H1 (cell line): ENCODE measurements at places on chromosomes 3 and 15. TPM values are rescaled to one million over a fixed set of nuclear protein-coding genes. Genes with fewer than 3 reads are reported as not detected.

DNA sequence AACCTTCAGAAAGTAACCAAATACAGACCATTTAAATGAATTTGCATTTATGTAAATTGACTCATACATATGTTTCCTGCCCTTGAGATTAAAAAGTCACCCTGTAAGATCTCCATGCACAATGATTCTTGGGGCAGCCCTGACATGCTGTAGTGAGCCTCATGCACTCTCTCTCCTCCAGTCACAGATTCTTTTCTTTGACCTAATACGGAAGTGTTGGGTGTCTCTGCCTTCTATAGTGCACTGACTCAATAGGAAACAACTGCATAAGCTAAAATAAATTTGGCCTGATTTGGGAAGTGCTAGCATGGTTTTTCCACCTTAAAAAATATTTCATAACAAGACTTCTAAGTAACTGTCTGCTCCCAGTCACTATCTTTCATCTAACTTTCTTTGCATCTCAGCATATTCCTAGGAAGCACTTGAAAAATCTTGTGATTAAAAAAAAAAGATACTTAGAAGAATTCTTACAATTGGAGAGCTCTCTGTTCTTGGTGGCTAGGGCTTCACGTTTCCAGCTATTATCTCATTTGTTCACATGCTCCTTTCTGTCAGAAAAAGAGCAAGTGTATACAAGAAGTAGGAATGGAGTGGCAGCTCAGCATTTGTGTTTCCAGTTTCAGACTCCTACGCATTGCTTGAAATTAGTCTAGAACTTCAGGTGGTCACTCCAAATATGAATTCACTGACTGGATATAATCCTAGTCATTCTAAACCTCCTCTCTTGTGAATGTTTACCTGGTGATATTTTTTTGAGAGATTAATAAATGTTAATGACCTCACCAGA, 207.9 kb upstream of the COL8A1 start:
- H3K27me3 ChIP-seq, result no peaks in the 10 kb centered on the region
- no peaks in the 10 kb centered on the region for H3K4me1 ChIP-seq
- H3K4me3 ChIP-seq, result no peak overlapping the region
- no peaks in the 10 kb centered on the region for H3K36me3 ChIP-seq
- DNase-seq, result no peak
- no peak overlapping the region for H3K27ac ChIP-seq

GRCh38 chr15:65048241-65048640, 3.1 kb downstream of the SLC51B start:
- H3K4me1 ChIP-seq, result no peaks in the 10 kb centered on the region
- no peak overlapping the region for H3K27ac ChIP-seq
- no peak for DNase-seq
- H3K36me3 ChIP-seq, result no peaks in the 10 kb centered on the region

DNA sequence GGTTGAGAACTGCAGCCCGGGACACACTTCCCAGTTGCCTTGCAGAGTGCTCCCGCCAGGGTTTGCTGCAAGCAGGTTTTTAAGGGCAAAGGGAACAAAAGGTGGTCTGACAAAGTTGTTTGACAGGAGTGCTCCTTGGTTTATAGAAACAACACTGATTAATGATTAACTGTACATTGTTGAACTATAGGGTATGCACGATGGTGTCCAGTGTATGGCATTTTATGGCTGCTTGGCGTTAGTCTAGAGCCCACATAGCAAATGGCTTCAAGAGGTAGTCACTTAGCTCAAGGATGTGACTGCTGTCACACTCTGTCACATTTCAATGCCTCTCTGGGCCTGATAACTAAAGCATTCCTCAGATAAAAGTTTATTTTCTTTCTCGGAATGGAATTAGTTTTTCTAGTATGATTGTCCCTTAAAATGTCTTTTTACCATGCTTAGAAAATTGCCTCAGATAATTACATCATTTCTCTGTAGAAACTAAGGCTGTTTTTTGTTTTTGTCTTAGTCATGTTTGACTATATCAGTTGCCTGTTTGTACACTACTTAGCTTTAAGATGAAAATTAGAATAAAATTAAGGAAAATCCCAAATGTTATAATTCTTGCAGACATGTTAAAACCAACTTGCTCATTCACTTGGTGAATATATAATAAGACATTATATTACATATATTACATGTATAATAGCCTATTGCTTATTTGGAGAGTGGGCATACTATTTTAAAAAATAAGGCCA, 61.3 kb upstream of the GATM start:
- H3K27me3 ChIP-seq, result no peaks in the 10 kb centered on the region
- no peaks in the 10 kb centered on the region; the same call in 1 of the 2 replicates for H3K4me1 ChIP-seq
- H3K4me3 ChIP-seq, result no peak overlapping the region
- no peak overlapping the region for H3K27ac ChIP-seq
- DNase-seq, result no peak
- no peaks in the 10 kb centered on the region for H3K36me3 ChIP-seq

The BFSP2 gene
- not detected in 2 replicates for total RNA-seq

DNA sequence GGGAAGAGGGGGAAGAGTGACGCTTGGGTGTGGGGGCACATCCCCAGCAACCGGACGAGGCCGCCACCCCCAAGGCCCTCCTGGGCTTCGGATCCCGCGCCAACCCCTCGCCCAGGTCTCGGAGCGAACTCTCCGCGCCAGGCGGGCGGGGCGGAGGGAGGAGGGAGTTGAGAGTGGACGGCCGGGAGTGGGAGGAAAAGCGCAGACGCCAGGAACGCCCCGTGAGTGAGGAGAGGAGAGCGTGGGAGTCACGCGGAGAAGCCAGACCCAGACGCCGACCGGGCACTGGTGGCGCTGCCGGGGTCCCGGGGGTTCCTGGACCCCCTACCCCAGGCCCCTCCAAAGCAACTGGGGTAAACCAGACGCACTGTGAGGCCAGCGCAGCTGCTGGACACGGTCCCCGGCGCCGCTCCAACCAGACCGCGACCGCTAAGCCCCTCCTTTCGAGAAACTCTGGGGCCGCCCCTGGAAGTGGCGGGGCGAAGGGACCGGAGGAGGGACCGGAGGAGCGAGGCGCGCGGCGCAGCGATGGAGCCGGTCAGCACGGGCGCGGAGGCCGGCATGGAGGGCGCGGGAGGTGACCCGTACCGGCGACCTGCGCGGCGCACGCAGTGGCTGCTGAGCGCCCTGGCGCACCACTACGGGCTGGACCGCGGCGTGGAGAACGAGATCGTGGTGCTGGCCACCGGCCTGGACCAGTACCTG, at the start of gene EFCC1:
TSS of gene EFCC1 (plus strand) at position 204 of the 705 bp plus-strand sequence. CDS start at position 529, 325 bp downstream.
- peaks cover 19% of the 10 kb centered on the region for H3K4me1 ChIP-seq
- H3K36me3 ChIP-seq, result no peaks in the 10 kb centered on the region
- H3K27ac ChIP-seq, result no peak within 1 kb of the TSS

The CCDC9B gene
- 0.33 and 0.78 TPM in 2 replicates for total RNA-seq

- H3K36me3 ChIP-seq, result no peaks in the 10 kb centered on the region
- no peak for DNase-seq
- no peaks in the 10 kb centered on the region for H3K27me3 ChIP-seq
Measured at GRCh38 chr15:85871545-85871944, 76.8 kb upstream of the KLHL25 start.

The HESX1 gene
- total RNA-seq, result 9.0 and 12.0 TPM in 2 replicates

The ATP13A5 gene
- not detected in 2 replicates for total RNA-seq

DNA sequence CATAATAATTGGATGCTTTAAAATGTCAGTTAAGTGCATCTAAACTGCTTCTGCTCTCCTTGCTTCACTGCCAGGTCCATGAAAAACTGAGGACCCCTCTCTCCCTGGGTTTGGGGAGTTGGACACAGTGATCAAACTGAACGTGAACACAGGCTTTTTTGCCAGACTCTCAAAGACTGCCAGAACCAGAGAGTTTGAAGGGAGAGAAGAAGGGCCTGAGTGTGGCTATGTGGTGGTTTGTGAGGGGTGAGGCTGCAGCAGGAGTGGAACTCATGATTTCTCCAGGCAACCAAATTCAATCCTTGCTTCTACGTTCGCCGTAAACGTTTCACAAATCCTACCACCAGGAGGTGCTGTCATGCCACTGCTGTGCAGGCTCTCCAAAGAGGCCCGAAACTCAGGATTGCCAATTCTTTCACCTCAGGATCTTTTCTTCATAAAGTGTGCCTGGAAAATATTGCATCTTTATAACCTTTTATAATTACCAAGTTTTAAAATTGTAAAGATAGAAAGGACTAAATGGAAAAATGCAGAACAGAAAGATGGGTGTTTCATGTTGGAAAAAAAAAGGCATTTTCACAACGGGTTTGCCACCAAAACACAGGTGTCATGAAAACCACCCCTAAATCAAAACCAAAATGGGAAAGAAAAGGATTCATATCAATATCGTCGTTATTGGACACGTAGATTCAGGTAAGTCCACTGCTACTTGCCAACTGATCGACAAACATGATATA, 19.7 kb downstream of the TM4SF4 start:
- H3K27me3 ChIP-seq, result no peaks in the 10 kb centered on the region
- H3K4me3 ChIP-seq, result no peak overlapping the region
- peaks cover 2% of the 10 kb centered on the region; the same call in 1 of the 2 replicates for H3K4me1 ChIP-seq
- H3K36me3 ChIP-seq, result no peaks in the 10 kb centered on the region

DNA sequence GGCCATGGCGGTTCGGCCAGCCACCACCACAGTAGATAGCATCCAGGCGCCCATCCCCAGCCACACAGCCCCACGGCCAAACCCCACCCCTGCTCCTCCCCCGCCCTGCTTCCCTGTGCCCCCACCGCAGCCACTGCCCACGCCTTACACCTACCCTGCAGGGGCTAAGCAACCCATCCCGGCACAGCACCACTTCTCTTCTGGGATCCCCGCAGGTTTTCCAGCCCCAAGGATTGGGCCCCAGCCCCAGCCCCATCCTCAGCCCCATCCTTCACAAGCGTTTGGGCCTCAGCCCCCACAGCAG, 29.5 kb downstream of the PTPN23 start:
- DNase-seq, result no peak
- no peak overlapping the region for H3K27ac ChIP-seq
- H3K36me3 ChIP-seq, result peaks cover 34% of the 10 kb centered on the region
- no peaks in the 10 kb centered on the region for H3K27me3 ChIP-seq
- no peaks in the 10 kb centered on the region for H3K4me1 ChIP-seq

GRCh38 chr3:116517308-116517707, 72.0 kb upstream of the LSAMP start:
- H3K27ac ChIP-seq, result no peak overlapping the region
- DNase-seq, result no peak
- no peaks in the 10 kb centered on the region for H3K36me3 ChIP-seq
- no peaks in the 10 kb centered on the region for H3K4me1 ChIP-seq
- H3K27me3 ChIP-seq, result no peaks in the 10 kb centered on the region

The TICRR gene
- total RNA-seq, result 34.8 and 37.3 TPM in 2 replicates

DNA sequence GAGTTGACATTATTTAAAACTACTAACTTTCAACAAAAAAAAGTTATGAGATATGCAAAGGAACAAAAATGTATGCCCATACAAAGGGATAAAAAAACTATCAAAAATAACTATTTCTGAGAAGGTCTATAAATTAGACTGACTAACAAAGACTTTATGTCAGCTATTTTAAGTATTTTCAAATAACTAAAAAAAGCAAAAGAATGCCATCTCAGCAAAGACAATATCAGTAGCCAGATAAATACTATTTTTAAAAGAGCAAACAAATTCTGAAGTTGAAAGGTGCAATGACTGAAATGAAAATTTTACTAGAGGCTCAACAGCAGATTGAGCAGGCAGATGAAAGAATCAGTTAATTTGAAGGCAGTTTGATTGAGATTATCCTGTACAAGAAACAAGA, 3.6 kb upstream of the STRIT1 start:
- no peak for DNase-seq
- no peaks in the 10 kb centered on the region; the same call in 1 of the 2 replicates for H3K36me3 ChIP-seq
- H3K4me3 ChIP-seq, result no peak overlapping the region
- no peaks in the 10 kb centered on the region for H3K4me1 ChIP-seq

DNA sequence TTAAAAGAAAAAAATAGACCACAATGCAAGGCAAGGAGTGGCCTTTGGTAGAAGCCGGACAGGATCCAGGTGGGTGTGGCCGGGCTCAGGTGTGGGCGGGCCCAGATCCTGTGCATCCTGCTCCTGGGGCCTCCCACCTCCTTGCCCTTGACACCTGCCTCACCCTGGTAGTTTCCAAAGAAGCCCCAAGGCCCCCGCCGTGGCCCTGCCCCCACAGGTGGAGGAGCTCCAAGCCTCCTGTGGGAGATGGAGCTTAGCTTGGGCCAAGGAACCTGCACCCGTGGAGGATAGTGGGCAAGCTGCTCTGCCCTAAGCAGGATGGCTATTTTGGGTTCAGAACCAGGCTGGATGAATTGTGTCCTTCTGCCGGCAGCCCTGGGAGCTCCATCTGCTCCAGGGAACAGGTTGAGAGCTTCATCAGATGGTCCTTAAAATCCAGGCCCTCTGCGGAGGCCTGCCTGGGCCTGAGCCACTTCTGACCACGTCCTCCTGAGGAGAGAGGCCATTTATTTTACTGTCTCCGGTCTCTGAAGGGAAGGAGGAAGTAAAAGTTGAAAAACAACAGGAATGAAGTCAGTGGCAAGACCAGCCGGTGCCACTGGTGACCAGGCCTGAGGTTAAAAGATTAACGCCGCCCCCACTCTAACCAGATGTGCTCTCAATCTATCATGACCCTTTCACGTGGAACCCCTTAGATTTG, 53.9 kb upstream of the KLF13 start:
- peaks cover 2% of the 10 kb centered on the region; the same call in 1 of the 2 replicates for H3K4me1 ChIP-seq
- no peak overlapping the region for H3K4me3 ChIP-seq
- no peak overlapping the region for H3K27ac ChIP-seq
- peak; percentile 41 for DNase-seq

DNA sequence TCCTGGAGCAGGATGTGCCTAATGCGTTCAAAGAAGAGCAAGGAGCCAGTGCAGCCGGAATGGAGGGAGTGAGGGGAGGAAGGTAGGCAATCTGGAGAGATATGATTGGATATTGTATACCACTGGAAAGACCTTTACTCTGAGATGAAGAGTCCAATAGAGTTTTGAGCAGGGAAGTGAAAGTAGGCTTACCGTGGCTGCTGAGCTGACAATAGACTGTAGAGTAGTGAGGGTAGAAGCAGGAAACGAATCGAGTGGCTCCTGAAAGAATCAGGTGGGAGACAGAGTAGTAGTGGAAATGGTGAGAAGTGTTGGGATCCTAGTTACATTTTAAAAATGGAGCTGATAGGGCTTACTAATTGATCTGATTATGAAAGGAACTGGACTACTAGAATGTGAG, 51.8 kb upstream of the NUDT16 start:
- H3K36me3 ChIP-seq, result no peaks in the 10 kb centered on the region
- no peaks in the 10 kb centered on the region; the same call in 1 of the 2 replicates for H3K4me1 ChIP-seq
- no peak overlapping the region for H3K4me3 ChIP-seq

DNA sequence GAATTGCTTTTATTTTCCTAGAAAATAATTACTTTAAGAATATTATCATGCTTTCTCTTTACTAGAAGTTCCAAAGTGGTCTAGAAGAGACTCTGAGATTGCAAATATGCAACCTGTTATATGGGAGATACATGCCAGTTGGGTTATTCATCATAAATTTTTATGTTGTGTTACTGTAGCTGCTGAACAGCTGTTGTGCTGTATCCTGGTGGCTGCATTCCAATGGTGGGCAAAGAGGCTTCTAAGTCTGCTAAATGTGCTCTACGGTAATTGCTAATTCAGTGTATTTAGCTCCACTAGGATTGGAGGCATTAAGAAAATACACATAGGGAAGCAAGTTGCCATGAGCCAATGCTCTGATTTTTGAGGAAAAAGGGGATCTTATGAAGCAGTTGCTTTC, 409.0 kb downstream of the TUSC7 start:
- H3K4me1 ChIP-seq, result peaks cover 6% of the 10 kb centered on the region
- DNase-seq, result no peak
- no peak overlapping the region for H3K27ac ChIP-seq
- H3K27me3 ChIP-seq, result no peaks in the 10 kb centered on the region

- H3K36me3 ChIP-seq, result no peaks in the 10 kb centered on the region
- no peak overlapping the region for H3K27ac ChIP-seq
- no peaks in the 10 kb centered on the region for H3K4me1 ChIP-seq
- H3K4me3 ChIP-seq, result no peak overlapping the region
- DNase-seq, result no peak
- no peaks in the 10 kb centered on the region for H3K27me3 ChIP-seq
Measured at GRCh38 chr15:52106641-52107040, 5.9 kb downstream of the BCL2L10 start.
